Stimulated activated CD8-positive, alpha-beta memory T cell treated with anti-CD3 and anti-CD28 coated beads, Interleukin-15, amount 100 ng/mL, for 48 hours (primary cell): ENCODE measurements at places on chromosomes 1 and 21.
A peak's percentile ranks its signal among the peaks of the same experiment; 100 is the strongest.

GRCh38 chr1:33477451-33477850 lies 5.0 kb downstream of the ZSCAN20 start:
- DNase-seq: no peak

DNA sequence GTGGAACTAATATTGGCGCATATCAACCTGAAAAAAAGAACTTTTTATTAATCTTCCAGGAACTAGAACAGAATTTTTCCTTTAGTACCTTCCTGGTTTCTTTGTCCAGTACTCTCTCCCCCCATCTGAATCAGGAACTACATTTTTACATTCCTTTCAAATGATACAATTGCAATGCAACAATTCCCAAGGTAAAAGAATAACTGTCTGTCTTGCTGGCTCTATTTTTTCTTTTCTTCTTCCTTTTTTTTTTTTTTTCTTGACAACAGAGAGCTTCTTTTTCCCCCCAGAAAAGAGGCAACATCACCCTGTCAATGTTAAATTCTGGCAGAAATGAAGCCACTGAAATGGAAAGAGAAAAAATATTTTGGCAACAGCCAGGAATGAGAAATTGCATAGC lies 4.5 kb upstream of the CD101 start:
- DNase-seq: no peak

DNA sequence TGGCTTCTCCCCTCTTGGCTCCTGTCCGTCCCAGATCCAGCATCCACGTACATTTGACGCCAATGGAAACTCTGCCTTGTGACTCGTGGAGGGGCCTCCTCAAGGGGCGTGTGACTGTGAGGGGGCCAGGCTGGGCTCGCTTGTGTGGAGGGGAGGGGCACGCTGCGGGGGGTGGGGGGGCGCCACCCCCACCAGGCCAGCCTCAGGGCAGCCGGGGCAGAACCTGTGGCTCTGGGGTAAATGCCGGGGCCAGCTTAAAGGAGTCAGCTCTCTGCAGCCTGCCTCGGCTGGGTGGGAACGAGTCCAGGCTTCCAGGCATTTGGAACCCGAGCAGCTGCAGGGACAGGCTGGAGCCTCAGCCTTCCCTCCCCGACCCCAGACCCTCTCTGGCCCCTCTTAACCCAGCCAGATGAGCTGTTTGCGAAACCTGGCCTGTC lies 94.1 kb downstream of the SIK1 start:
- no peak for DNase-seq

GRCh38 chr1:42157667-42158066 lies 4.5 kb downstream of the GUCA2B start:
- DNase-seq: no peak

- DNase-seq: peak; percentile 52
These were observed 618 bp downstream of the HNRNPR start for GRCh38 chr1:23343221-23344110.

DNA sequence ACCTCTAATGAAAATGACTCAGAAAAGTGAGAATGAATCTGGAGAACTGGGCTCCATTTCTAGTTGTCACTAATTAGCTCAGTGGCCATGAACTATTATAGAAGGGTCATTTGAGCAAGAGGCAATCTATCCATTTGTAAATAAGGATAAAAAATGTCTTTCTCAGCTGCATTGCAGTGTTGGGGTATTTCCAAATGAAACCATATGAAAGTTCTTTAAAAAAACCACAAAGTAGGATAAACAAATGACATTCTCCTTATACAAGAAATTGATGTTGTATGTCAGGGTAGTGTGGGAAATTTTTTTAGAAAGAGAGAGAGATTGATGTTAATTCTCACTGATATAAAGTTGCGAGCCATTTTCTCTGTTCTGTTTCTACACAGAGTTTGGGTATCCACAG lies 26.0 kb downstream of the FMO3 start:
- no peak for DNase-seq

GRCh38 chr1:227065311-227065710 lies 125.2 kb downstream of the COQ8A start:
- DNase-seq: no peak

GRCh38 chr1:171355727-171356126 lies 41.7 kb downstream of the FMO4 start:
- no peak for DNase-seq

DNA sequence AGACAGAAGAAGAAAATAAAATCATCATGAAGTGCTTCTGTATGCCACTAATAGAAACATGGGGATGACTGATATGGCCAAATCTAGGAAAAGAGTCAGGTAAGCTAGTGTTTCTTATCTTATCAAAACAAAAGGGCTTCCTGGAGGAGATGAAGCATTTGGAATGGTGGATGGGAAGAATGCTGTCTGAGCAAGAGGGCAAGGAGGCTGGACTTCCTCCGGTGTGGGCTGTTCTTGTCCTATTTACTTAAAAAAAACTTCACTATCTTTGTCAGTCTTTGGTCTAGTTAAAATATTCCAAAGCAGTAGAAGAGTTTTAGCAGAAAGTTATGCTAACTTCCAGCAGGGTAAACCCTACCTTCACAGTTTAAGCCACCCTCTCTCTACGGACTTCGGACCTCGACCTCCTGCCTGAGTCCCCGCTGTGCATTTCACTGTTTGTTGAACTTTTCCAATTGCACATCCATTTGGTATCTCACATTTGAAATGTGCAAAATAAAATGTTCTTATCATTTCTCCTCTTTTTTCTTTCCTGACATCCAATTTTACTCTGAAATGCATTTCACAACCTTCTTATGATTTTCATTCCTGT lies 64.8 kb upstream of the TSPAN2 start:
- DNase-seq: no peak

GRCh38 chr1:183572721-183573120 lies 17.5 kb downstream of the NCF2 start:
- no peak for DNase-seq

DNA sequence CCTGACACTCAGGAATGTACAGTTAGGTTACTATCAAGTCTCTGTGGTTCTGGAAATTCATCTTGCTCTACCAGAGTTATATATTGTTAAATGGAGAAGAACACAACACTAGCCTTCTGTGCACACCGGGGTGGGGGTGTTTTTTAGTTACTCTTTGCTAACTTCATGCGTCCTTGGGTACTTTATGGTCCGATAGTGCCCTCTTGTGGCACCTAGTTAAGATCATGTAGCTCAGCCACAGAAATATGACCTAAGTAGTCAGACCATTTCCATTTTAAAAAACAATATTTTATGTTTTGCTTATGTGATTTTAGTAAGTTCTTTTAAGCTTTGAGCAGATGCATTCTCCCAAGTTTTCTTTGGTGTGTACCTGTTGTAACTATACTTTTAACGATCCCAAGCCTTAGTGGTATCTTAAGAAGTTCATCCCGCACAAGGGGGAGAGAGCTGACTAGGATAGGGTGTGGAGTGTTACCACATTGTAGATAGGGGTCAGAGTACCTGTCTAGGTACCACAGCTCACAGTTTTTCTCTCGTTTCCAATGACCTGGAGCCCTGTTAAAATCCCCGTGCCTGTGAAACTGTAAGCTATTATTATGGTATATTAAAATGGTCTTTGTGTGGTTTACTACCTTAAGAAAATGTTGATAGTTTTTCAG lies 20.6 kb upstream of the SH3D21 start:
- no peak for DNase-seq

GRCh38 chr21:41142051-41142795 lies 25.7 kb upstream of the BACE2 start:
- DNase-seq: no peak

- no peak for DNase-seq
These were observed 12.3 kb upstream of the TTC39A start for GRCh38 chr1:51342591-51343206.

DNA sequence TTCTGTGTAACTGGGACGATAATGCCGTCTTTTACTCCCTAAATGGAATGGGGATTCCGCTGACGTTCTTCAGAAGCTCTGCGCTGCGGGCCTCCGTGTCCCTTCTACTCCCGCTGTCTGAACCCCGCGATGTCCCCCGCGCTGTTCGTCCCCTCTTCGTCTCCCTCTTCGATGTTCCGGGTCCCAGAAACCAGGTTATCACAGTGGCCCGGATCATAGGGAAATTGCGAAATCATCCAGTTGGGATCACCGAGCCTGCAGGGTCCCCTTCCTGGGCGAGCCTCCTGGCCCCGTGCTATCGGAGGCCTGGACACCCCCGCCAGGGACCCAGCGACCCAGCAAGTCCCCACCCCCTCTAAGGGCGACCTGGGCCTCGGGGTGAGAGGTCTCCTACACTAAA lies 154.2 kb downstream of the PPIAL4G start:
- no peak for DNase-seq

GRCh38 chr1:56249234-56249633 lies 330.1 kb downstream of the PLPP3 start:
- DNase-seq: no peak

- no peak for DNase-seq
These were observed 3.0 kb downstream of the EPS8L3 start for GRCh38 chr1:109760581-109761226.

DNA sequence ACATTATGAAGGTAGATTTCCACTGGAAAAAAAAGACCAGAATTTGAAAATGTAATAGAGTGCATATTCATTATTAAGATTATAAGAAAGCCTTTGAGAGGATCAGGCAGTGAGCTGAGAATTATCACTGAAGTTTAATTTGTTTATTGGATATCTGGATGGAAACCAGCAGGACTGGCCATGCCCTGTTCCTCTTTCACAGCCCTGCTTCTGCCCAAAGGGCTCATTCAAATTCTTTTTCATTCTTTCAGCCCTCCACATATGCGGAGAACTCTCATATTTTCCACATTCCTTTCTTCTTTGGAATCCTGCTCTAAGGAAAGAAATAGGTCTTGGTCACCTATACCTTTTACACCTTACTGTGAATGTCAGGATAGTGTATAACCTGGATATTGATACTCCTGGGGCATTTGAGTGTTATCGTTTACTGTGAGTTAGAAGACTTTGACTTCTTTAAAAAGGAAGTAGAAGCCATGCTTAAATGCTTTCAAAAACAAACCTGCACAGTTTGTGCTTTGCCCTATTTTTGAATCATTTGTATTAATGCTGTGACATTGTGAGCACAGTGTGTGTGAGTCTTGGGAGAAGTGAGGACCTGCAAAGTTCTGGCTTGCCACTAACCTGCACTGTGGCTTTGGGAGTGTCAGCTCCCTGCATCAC lies 35.5 kb downstream of the ST6GALNAC3 start:
- no peak for DNase-seq

DNA sequence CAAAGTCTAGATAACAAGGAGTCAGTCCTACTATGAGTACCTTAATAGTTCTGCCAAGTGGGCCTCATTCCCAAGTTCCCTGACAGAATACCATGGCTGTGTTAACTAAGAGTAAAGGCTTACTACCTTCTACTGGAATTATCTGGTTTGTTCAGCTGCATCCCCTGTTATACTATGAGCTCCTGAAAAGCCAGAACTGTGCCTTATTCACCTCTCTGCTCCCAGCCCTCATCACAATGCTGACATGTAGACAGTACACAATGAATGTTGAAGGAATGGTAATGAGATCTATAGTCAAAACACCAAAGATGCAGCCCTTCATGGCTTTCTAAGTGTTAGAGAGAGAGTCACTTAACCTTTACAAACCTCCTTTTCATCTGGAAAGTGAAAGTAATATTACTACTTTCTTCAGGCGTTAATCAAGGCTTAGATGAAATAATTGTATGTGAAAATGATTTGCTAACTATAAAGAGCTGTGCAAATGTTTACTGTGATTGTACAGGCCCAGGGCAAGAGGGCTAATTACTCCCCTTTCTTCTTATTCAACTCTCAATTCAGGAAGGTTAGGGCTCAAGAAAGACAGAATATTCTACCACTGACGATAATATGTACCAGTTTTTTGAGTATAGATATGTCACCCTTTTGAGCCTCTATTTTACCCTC lies 70.3 kb upstream of the MROH9 start:
- no peak for DNase-seq

DNA sequence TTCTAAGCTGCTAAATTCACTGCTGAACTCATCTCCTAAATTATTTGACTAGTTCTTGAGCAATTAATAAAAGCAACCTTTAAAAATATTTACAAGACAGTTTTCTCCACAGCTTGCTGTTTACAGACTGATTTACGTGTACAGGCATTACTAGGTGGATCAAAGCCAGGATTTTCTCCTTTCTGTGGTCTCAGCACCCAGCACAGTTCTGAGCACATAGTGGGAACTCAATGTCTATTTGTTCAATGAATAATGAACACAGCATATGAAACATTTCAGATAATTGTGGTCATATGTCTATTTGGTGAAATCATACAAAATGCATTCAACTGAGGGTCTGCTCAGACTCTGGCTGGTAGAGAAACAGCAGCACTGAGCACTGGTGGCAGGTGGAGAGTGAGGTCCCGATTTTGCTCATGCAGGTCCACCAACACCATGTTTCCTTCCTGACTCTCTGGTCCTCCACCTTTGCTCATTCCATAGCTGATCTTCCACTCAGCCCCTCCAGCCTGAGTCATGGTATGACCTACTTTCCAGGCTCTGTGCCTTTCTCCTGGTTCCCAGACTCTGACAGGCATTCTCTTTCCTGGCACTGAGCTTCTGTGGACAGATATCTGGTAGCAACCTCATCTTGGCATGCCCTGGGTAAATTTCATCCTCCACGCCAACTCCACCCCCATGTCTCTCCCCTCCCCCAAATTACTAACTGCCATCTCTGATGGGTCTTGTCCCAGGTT lies 311.3 kb downstream of the TGFB2 start:
- DNase-seq: no peak

DNA sequence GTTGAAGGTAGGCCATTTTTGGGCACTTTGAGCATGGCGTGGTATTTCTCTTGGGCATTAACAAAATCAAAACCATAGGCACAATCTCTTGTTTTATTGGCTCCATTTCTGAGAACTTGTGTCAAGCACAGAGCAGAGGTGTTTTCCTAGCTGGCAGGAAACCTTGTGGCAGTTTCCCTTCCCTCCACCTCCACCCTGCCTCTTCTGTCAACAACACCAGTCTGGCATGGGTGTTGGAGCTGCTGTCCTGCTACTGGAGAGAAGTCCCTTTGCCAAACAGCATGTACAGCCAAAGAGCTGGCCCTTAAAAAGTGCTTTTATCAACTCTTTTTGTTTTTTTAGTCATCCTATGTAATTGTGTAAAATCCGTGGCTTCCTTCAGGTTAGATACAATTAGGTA lies 16.0 kb downstream of the ATP1A1 start:
- DNase-seq: no peak

DNA sequence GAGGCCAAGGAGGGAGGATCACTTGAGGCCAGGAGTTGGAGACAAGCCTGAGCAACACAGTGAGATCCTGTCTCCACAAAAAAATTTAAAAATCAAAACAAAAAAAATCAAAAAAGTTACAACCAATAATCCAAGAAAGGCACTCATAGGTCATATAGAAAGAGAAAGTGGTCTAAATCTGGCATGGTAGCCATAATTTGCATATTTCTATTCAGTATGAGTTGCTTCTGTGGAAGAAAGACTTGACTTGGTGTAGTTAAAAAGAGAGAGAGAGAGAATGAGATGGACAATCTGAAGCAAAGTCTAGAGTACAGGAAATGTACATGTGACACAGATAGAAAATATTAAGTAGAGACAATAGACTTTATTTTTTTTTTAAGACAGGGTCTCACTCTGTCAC lies 22.5 kb downstream of the JMJD4 start:
- DNase-seq: no peak

- DNase-seq: no peak
These were observed 12.3 kb downstream of the SLC44A3 start for GRCh38 chr1:94832446-94832845.
